Muscle of arm (tissue), 14 donors: ENCODE measurements at places on chromosomes 16 and 17. TPM values are rescaled to one million over a fixed set of nuclear protein-coding genes. Genes with fewer than 3 reads are reported as not detected.

GRCh38 chr16:85859818-85860125 lies 39.2 kb upstream of the IRF8 start:
- DNase-seq: no peak

- no peak for DNase-seq
Observed at GRCh38 chr16:75111514-75111940, 5.1 kb downstream of the LDHD start.

HES7 gene
- polyA plus RNA-seq: not detected

GRCh38 chr17:72510351-72511016 lies 389.7 kb downstream of the SOX9 start:
- DNase-seq: no peak

DNA sequence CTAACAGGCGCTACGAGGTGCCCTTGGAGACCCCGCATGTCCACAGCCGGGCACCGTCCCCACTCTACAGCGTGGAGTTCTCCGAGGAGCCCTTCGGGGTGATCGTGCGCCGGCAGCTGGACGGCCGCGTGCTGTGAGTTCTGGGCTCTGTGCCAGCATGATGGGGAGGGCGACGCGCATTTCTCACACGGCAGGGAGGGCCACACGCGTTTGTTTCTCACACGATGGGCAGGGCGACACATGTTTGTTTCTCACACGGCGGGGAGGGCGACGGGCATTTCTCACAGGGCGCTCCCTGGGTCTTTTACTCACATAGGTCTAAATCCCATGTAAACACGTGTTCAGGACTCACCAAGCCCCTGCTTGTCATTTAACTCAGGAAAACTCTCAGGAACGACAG lies 4.4 kb downstream of the GAA start:
- DNase-seq: no peak

KRTAP2-3 gene
- polyA plus RNA-seq: not detected

DNA sequence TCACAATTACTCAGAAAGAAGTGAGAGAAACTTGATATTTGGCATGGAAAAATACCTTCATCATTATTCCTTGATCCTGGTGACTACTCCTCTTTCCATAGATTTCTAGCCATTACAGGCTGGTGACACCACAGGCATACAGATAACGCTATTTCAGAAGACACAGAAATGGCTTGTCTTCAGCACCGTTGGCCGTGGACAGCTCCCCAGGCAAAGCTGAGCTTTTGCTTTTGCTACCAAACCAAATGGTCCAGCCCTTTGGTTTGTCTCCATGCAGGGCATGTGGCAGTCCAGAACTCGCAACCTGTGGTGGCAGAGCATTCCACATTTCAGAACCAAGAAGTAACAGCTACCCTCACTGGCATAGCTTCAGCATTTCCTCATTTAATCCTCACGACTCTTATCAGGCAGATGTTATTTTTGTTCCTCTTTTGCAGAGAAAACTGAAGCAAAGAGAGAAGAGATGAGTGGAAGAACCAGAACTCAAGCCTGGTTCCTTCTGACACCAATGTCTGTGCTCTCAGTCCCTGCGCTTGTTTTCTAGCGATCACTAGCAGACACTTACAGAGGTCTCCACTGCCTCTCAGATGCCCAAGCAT lies 55.5 kb downstream of the HS3ST4 start:
- peak; percentile 2 for DNase-seq

CDRT15L2 gene
- not detected for polyA plus RNA-seq

- no peak for DNase-seq
Observed at GRCh38 chr16:17965133-17965900, 371.2 kb downstream of the NPIPA8 start.

DNA sequence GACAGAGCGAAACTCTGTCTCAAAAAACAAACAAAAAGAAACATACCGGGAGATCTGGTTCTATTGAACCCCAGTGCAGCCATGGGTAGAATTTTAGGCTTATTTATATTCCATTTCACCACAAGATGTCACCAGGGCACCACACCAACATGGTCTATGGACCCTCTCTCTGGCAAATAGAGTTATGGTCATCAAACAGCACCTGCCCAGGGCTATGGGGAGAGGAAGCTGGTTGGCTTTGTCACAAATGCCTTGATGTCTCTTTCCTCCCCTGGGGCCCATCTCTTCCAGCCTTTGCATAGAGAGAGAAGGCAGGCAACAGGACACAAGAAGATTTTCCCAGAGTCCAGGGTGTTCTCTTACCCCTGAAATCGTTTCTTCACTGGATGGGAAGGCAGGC lies 128.4 kb downstream of the WWOX start:
- peak; percentile 31 for DNase-seq
